ENCODE measurements at places on chromosomes 6 and 20.

- no peak for DNase-seq
Measured at GRCh38 chr6:12386816-12387215, 96.7 kb downstream of the EDN1 start.

- no peak for DNase-seq
Measured at GRCh38 chr20:11119573-11119972, 445.8 kb upstream of the JAG1 start.

DNA sequence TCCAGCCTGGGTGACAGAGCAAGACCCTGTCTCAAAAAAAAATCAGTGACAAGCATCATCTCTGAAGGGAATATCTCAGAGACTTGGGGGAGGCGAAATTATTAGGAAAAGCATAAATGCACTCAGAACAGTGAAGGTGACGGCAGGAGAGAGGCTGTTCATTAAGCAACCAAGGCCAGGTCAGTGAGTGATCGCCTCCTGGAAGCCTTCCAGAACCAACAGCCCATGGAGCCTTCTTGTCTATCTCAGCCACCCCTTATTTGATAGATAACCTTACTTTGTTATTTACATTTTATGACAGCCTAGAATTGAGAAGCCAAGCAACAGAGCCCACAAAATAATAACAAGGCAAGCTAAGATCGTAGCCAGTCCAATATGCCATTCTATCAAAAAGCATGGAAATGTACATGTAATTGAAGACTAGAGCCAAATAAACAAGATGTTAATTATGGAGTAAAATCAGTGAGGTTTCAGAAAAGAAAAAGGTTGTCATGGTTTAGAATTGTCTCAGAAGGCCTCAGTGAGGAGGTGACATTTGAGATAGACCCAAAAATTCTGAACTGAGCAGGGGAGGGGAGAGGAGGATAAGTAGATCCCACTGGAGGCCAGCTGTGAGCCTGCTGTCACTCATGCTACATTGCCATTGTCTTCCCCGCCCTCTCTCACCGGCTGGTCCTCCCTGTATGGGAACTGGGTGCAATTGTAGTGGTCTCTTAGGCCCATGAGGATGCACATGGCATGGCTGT, 17.8 kb downstream of the BNIP5 start:
- DNase-seq: no peak

DNA sequence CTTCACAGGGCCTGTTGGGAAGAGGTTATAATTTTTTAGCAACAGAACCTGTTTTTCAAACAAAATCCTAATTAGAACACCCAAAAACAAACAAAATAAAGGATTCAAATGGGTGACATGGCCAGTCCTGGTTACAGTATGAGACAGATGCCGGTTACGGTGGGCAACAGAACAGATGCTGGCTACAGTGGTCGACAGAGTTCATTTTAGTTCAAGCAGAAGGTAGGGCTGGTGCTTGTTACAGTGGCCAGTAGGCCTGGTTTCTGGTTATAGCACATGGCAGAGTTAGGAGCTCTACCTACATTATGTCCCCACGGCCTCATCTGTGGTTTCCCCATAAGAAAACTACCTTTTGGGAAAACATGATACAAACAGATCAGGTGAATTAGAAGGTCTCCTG, 327.7 kb downstream of the LAMA2 start:
- no peak for DNase-seq

DNA sequence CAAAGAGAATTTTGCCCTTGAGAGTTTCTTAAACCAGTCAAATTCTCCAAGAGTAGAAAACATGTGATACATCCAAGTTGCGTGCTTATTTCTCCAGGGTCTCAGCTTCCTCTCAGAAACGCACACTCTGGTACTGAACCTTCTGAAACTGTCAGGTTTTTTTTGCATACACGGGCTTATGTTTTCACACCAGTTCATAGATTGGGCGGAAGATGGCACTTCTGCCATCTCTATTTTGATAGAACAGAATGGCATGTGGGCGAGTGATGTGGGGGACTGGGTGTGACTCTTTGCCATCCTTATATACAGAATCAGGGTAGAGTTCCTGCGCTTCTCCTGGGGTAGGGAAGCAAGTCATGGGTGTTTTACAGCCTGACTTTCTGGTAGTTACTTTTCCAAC, 56.4 kb downstream of the ADTRP start:
- peak; percentile 34 for DNase-seq

DNA sequence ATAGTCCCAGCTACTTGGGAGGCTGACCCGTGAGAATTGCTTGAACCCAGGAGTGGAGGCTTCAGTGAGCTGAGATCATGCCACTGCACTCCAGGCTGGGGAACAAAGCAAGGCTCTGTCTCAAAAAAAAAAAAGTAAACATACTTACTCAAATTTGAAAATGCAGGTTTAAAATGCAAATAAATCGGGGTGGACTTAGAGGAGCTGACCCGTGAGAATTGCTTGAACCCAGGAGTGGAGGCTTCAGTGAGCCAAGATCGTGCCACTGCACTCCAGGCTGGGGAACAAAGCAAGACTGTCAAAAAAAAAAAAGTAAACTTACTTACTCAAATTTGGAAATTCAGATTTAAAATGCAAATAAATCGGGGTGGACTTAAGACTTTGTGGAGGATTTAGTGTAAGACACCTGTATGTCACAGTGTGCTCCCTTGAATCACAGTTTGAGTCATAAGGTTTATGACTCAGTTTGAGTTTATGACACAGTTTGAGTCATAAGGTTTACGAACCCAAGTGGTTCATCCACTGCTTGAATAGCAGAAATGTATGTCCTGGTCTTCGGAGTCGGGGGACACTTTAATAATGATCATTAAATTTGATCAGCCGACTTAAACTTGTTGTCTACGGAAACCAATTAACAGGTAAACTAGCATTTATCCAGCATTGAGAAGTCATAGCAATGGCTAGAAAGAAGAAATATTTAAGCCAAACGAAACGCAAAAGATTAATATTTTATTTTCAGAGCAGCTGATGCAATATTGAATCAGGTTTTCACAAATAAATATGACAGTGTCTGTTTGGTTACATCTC, 6.8 kb upstream of the MRPS10 start:
- peak; percentile 93 for DNase-seq

DNA sequence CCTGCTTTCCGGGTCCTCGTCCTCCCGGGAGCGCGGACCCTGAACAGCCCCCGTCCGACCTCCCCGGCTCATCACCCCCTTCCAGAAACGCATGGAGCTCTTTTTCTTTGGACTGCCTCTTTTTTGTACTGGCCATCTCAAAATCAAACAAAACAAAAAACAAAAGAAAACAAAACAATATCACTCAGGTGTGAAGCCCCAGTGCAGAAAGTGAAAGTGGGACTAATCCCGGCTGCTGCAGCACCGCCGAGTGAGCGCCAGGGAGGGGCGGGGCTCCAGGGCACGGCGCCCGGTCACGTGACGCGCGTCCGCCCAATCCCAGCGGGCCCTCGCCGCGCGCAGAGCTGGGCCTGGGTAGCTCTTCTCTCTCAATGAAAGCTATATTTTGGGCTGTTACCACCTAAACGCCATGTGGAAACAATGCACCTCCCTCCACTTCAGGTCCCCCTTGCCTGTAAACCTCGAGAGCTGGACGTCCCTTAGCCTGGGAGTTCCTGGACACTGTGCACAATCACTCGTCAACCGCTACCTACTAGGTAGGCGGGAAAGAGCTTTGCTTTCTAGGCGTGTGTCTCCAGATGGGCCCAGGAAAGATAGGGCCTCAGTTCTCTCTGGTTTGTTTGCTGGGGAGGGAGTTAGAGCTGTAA, 93.7 kb upstream of the PRDM1 start:
- peak; percentile 93 for DNase-seq

GRCh38 chr6:127902933-127903332, 2.1 kb upstream of the THEMIS start:
- peak; percentile 47 for DNase-seq

GRCh38 chr6:92011681-92012245, 1407.6 kb downstream of the EPHA7 start:
- no peak for DNase-seq

GRCh38 chr6:16157909-16158308, 29.0 kb downstream of the MYLIP start:
- no peak for DNase-seq

DNA sequence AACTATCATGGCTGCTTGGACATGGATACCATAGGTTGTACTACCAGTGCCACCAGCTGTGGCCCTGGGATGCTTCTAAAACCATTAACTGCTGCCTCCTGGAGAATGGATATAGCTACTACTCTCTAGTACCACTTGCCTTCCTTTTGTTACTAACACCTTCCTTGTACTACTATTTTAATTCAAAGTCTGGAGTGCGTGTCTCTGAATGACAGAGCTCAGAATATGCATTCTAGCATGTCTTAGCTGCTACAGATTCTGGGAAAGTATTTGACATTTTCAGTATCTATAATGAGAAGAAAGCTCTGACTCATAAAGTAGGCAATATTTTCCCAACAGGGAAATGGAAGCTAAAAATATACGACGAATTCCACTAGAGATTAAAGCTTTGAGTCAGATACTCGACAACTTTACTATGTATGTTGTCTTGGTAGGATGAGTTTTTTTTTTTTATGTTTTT, 112.3 kb downstream of the PFDN4 start:
- peak; percentile 41 for DNase-seq

DNA sequence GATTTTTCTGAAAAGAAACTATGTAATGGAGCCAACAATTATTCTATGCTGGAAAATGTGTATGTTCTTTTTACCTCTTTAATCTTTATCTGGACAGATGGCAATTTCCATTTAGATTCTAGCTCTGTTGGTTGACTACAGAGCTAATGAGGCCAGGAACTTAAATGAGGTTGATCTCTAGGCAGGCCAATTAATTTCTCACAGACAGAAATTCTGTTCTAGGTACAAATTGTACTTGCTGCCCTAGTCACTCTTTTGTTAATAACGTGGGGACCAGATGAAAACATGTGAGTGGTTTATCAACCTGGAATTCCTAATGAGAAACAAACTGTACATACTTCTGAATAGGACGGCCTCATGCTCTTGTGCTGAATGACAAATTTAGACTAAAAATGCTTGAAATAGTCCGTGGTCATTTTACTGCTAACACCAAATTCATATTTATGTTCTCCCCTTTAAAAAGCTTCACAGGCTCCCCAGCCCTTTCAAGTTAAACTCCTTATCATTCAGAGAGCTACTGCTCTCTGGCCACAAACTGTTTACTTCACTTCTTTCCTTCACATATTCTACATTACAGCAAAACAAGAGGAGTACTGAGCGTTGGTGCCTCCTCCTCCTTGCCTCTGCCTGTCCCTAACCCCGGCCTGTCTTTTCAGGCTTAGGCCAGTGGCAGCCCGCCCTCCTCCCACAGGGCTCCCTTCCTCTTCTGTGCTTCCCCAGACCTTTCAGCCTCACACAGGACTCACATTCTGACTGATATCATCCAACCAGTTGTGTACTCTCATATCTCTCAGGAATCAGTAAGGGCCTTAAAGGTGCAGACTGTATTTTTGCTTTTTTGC, 41.4 kb downstream of the DTNBP1 start:
- DNase-seq: peak; percentile 45

- DNase-seq: peak; percentile 25
Measured at GRCh38 chr6:89597988-89598387, 40.6 kb downstream of the LYRM2 start.

GRCh38 chr6:114989279-114989964, 646.6 kb upstream of the HS3ST5 start:
- DNase-seq: peak; percentile 65

GRCh38 chr20:41136680-41137613, at the start of gene PLCG1:
Gene PLCG1 (plus strand): TSS chr20:41137543. CDS start chr20:41137642, 99 bp downstream.
- DNase-seq: peak; percentile 90

DNA sequence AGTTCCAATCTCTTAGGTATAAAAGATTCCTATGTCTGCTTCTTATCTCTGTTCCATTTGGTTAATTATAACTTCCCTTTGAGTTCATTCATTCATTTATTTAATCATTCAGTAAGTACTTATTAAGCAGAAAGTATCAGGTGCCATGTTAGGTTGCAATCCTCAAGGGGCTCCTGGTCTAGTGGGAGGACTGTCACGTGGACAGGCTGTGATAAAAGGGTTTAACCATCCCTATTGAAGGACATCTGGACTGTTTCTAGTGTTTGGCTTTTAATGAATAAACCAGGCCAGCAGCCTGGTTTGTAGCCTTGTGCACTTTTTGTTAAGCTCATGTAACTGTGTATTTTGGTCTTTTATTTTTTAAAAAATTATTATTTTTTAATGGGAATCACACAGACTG, 162.1 kb upstream of the OGFRL1 start:
- DNase-seq: no peak

DNA sequence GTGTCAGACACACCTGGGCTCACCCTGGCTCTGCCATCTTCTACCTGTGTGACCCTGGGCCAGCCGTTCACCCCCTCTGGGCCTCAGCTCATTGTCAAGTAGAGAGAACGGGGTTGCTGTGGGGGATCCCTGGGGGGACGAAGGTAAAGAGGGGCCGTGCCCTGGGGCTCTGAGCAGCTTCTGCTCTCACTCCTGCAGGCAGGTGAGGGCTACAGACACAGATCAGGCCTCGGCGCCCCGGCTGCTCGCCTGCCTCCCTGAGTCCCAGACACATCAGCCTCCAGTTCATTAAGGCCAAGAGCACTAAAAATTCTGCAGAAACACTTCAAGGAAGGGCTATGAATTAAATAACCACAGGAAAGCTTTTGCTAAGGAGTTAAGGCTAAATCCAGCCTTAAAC, 394.4 kb downstream of the CDH4 start:
- no peak for DNase-seq

- no peak for DNase-seq
Measured at GRCh38 chr6:40685862-40686261, 98.7 kb upstream of the LRFN2 start.

DNA sequence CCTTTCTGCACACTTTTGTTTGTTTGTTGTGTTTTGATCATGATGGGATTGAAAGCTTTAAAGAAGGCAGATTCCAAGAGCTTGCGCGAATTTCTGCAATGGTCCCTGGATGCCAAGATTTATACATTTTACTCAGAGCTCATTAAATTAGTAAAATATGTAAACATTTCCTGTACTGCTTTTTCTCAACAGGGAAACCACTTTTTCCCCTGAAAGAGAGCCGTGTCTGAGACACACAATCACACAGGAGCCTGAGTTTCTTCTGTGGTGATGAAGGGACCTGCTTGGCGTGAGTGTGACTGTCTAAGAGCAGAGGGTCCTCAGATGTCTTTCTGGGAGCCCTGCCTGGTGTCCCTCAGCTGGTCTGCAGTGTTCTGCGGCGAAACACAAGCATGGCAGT, 12.1 kb upstream of the TAGAP start:
- peak; percentile 72 for DNase-seq

- no peak for DNase-seq
Measured at GRCh38 chr6:69343851-69344250, 453.0 kb downstream of the LMBRD1 start.

DNA sequence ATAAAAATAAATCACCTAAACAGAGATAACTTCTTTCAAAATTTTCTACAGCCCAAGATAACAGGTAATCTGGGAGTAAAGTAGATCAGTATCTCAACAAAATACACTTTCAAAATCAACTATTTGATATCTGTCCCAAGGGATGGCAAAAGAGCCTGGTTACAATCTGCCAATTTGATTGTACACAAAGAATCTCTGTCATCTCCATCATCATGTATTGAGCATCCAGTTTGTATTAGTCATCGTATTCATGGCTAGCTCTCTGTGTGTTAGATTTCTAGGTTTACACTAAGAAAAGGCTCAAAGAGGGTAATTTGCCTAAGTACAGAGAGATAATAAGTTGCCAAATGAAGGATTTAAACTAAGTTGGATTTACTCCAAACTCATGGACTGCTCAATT, 329.0 kb upstream of the NRSN1 start:
- no peak for DNase-seq
